ENCODE measurements at places on chromosomes 3 and 15. TPM values are rescaled to one million over a fixed set of nuclear protein-coding genes. Genes with fewer than 3 reads are reported as not detected.

The PPM1L gene
- 17.0 TPM for total RNA-seq

The CPEB1 gene
- total RNA-seq, result 10.3 TPM

The CFAP20DC gene
- 0.90 TPM for total RNA-seq

DNA sequence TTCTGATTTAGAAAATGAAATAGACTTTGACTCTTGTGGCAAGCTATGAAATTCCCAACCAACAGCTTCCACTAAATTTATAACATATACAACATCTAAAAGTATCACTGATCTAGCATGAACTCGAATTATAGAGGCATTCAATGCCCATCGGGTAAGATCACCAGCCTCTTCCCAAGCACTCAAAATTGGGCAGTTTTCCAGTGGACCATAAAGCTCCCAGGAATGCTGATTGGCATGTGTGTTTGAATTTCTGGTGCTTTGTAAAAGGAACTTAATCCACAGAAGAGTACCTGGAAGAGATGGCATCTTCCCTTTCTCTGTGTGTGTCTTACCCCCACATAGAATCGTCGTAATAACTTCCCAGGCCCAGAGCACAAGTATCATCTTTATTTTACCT, 10.0 kb downstream of the LRTM1 start:
- H3K4me3 ChIP-seq, result no peak overlapping the region
- H3K27ac ChIP-seq, result no peak overlapping the region
- no peaks in the 10 kb centered on the region for H3K27me3 ChIP-seq
- no peaks in the 10 kb centered on the region for H3K36me3 ChIP-seq
- no peak for DNase-seq

- H3K36me3 ChIP-seq, result no peaks in the 10 kb centered on the region
- H3K27me3 ChIP-seq, result no peaks in the 10 kb centered on the region
- no peak for DNase-seq
- peaks cover 11% of the 10 kb centered on the region for H3K4me1 ChIP-seq
- H3K27ac ChIP-seq, result no peak overlapping the region
- no peak overlapping the region for H3K4me3 ChIP-seq
Observed at GRCh38 chr3:71497971-71498444, 85.5 kb downstream of the FOXP1 start.

GRCh38 chr3:65995515-65995914, 43.2 kb downstream of the MAGI1 start:
- no peak overlapping the region for H3K27ac ChIP-seq
- DNase-seq, result no peak
- no peak overlapping the region for H3K4me3 ChIP-seq
- H3K4me1 ChIP-seq, result peaks cover 2% of the 10 kb centered on the region
- H3K27me3 ChIP-seq, result no peaks in the 10 kb centered on the region

DNA sequence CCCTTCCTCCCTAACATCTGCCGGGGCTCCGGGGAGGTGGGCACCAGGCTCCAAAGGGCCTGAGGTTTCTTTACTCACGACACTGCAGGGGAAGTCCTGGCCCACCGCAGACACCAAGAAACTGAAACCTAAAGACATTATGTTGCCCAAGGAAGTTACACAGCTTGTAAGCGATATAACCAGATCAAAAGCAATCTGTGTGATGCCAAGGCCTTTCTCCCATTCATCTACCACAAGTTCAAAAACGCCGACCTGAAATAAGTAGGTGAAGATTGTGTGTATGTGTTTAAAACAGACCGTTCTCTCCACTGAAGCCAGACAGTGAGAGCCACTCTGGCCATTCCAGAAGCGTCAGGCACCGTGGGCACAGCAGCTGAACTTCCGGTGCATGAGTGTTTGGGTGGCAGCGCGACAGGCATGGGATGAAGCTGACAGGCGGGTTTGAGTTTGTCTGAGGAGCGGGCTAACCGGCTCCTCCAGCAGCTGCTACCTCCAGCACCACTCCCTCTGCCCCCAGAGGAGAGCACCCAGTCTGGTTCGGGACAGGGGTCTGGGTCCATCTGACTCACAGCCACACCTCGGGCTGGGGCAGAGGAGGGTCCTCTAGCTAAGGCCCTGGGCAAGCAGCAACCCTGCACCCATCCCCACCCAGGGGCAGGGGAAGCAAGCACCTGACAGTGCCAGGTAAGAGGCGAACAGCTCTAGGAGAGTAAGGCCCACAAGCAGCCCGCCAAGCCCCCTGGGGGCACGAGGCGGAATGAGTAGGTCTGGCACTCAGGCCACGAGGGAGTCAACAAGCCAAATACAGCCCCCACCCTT, 1.3 kb downstream of the TNK2 start:
- no peaks in the 10 kb centered on the region for H3K36me3 ChIP-seq
- H3K27ac ChIP-seq, result no peak overlapping the region
- H3K4me1 ChIP-seq, result no peaks in the 10 kb centered on the region
- peak; percentile 76 for DNase-seq
- no peaks in the 10 kb centered on the region for H3K27me3 ChIP-seq
- no peak overlapping the region for H3K4me3 ChIP-seq

DNA sequence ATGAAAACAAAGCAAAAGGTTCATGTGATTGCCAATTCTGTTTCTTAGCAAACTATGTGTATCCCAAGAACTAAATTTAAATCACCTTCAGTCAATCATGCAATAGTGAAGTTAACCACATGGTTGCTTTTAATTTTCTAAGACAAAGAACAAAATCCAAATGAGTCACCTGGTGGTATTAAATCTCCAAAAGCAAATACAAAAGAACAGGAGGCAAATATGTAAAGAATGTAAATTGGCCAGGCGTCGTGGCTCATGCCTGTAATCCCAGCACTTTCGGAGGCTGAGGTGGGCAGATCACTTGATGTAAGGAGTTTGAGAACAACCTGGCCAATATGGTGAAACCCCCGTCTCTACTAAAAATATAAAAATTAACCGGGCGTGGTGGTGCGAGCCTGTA, 54.2 kb upstream of the PIK3R4 start:
- H3K4me3 ChIP-seq, result no peak overlapping the region
- H3K36me3 ChIP-seq, result no peaks in the 10 kb centered on the region
- no peaks in the 10 kb centered on the region for H3K27me3 ChIP-seq
- DNase-seq, result no peak
- no peaks in the 10 kb centered on the region for H3K4me1 ChIP-seq
- H3K27ac ChIP-seq, result no peak overlapping the region

- H3K27me3 ChIP-seq, result no peaks in the 10 kb centered on the region
- no peak overlapping the region for H3K27ac ChIP-seq
- peaks cover 8% of the 10 kb centered on the region for H3K4me1 ChIP-seq
- no peaks in the 10 kb centered on the region for H3K36me3 ChIP-seq
- H3K4me3 ChIP-seq, result no peak overlapping the region
Observed at GRCh38 chr15:89677381-89677780, 1.8 kb downstream of the PLIN1 start.
